ENCODE measurements at places on chromosomes 2 and 18.
A peak's percentile ranks its signal among the peaks of the same experiment; 100 is the strongest.

GRCh38 chr2:234794866-234795265, 157.0 kb upstream of the SH3BP4 start:
- DNase-seq = no peak

GRCh38 chr2:95700519-95700918, 108.7 kb downstream of the TRIM43 start:
- no peak for DNase-seq

DNA sequence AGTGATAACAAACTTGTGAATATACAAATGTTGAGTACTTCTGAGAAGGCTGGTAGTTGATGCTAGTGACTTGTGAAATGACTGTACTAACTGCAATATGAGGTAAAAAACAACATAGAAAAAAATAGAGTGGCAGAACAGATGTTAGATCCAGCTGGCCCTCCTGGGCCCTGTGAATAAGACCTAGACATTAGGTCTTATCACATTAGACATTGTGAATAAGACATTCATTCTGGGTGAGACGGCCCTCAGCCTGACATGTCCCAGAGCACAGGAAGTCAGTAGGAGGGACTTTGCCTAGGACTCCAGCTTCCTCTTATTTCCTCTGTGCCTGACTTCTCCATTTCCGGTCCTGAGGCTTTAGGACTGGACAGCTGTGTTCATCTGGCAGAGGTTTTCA, 22.9 kb downstream of the DOK1 start:
- no peak for DNase-seq

DNA sequence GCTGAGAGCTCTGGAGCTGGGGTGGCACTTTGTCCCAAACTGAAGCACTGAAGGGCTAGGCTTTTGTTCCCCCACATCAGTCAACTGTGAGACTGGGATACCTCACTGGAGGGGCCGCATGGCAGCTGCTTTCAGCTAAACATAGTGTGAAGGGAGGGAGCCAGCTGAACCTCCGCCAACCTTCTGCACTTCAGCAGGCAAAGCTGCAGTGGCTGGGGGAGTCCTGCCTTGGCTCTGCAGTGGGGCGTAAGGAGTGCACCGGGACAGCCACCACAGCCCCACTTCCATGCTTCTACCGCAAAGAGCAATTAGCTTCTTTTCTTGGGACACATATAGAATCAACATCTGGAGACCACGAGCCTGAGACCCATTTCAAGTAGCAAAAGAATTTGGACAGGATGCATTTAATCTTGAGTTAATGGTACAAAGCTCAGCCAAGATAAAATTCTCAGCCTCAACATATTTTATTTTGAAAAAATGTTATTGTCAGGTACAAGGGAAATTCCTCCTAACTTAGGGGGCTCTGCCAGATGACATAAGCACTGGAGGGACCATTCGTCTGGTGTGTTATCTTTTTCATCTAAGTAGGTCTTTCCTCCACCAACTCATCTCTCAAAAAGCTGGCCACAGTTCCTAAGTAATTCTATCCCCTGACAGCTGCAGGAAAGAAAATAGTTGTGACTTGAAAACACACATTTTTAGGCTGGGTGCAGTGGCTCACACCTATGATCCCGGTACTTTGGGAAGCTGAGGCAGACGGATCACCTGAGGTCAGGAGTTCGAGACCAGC, 25.6 kb upstream of the MYCN start:
- no peak for DNase-seq

DNA sequence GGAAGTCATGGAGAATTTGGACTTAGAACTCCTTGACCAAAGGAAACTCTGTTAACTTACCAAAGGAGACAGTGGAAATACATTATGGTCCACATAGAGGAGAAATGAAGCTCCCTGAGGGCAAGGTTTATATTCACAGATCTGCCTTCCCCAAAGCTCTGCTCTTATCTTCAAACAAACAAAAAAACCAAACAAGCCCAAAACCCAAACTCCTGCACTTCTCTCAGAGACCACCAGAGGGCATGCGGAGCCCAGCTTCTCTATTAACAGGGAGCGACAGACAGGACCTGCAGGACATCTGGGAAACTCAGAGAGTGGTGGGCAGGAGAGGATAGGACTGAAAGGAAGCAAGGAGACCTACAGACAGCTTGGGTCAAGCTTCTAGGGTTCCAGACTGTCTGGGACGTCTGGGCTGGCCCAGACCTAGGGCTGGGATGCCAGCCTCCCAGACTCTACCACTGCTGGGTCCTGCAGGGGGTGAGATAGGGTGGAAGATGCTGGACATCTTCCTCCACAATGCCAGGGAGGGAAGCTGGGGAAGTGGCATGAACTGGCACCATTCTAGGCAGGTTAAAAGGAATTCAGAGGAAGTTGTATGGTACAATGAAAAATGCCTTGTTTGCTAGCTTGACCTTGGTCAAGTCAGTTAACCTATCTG, 4.0 kb upstream of the WNT10A start:
- DNase-seq = peak; percentile 76

- DNase-seq = peak; percentile 42
Observed at GRCh38 chr2:237692601-237693290, 65.4 kb downstream of the LRRFIP1 start.

GRCh38 chr2:164028814-164029534, 293.2 kb upstream of the FIGN start:
- no peak for DNase-seq

- DNase-seq = no peak
Observed at GRCh38 chr2:181836583-181836982, 54.9 kb upstream of the ITPRID2 start.

- DNase-seq = no peak
Observed at GRCh38 chr2:84796798-84797197, 84.1 kb downstream of the TRABD2A start.

GRCh38 chr2:191150600-191151330, at the start of gene STAT4:
STAT4 (minus strand) TSS chr2:191150994; CDS start chr2:191148203, 2,791 bp downstream.
- peak; percentile 89 for DNase-seq

DNA sequence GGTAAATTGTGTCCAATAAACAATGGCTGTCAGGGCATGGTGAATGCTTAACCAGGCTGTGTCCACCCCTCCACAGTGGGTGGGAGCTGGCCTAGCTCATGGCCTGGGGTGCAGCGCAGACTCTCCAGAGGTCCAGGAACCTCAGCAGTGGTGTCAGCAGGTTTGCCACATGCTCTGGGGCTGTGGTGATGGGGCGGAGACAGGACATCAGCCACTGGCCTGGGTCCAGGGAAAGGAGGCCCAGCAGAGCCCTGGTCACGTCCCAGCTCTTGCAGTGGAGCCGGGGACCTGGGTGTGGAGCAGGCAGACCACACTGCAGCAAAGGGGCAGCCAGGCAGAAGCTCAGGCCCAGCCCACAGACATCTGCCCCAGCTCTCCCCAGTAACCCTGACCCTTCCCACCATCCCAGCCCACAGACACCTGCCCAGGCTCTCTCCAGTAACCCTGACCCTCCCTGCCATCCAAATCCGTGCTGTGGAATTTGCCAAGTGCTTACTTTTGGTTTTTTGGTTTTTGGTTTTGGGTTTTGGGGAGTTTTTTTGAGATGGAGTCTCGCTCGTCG, 13.8 kb upstream of the KIF1A start:
- no peak for DNase-seq

- DNase-seq = peak; percentile 9
Observed at GRCh38 chr2:232420463-232421188, 14.0 kb downstream of the ALPG start.

DNA sequence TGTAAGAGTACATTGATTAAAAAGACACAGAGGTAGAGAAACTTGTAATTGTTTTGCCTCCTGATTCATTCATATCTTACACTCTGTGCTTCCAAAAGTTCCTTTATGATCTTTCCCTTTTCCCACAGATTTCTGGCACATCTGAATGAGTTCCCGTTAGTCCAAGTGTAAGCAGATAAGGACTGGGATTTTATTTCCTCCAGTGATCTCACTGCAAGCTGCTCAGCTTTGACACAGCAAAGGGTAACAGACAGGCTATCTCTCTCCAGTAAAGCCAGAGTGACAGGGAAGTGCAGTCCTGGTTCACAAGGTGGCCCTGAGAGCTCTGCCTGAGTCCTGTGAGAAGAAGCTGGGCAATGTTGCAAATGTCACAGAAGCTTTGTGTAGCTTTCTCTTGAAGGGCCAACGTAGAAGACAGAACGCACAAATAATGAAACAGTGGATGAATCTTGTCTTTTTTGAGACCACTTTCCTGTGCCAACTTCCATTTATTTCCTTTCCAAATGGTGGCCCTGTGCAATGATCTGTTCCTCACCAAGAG, 32.5 kb upstream of the KCNE4 start:
- no peak for DNase-seq

GRCh38 chr18:21735452-21736015, 5.1 kb upstream of the MIB1 start:
- peak; percentile 79 for DNase-seq

DNA sequence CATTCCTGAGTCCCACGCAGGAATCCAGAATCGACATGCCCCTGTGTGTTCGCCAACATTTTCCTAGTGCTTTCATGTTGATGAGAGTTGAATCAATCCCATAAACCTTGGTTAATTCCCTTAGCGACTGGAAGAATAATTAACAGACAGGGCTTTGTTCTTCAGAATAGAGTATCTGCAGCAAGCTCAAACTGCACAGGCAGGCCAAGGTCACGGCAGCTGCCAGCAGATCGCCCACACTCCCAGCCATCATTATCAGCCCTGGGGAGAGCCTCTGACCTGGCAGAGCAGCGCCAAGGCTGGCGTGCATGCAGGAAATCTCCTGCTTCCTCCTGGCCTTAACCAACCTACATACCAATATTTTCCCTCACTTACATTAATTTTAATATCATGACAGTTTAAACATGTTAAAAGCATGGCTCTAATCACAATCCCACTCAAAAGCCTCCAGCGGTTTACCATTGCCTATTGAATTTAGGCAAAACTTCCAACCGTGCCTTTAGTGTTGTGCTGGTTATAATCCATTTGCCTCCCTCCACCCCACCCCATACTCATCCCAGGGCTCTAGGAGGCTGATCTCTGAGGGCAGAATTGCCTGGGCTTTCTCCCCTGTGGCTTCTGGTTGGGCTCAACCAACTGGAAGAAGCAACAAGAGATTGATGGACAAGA, 46.8 kb upstream of the NCK2 start:
- DNase-seq = no peak

- no peak for DNase-seq
Observed at GRCh38 chr2:9634133-9634532, 3.3 kb upstream of the YWHAQ start.

DNA sequence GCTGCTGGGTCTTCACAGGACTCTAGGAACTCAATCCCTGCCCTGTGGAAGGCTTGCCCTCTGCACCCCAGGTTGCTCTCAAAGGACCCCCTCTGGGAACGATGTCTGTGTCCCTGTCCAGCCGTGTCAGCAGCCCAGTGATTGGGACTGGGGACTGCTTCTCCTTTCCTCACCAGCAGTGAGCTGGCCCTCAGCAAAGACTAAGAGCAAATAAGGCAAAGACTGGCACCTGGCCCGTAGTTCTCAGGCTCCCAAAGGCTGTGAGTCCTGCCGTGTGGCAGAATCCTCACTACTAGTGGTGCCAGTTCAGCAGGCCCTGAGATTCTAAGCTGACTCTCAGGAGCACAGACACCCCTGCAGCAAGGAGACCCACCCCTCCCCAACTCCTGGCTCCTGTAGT, 47.8 kb downstream of the TMEM163 start:
- DNase-seq = no peak

DNA sequence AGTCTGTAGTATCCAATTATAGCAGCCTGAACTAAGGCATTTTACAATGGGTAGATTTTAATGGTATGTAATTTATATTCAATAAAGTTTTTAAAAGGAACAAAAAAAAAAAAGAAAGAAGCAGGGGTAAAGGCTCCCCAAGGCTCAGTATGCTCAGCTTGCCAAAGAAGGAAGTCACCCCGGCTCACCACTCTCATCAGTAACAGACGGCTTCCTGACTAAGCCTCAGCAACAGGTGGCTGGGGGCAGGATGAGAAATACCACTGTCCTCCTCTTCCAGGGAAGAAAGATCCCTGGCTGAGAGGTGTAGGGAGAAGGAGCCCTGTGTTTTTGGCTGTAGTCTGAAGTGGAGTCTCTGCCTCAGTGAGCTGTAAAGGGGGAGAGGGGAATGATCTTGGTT, 121.2 kb downstream of the ARHGEF4 start:
- DNase-seq = no peak

DNA sequence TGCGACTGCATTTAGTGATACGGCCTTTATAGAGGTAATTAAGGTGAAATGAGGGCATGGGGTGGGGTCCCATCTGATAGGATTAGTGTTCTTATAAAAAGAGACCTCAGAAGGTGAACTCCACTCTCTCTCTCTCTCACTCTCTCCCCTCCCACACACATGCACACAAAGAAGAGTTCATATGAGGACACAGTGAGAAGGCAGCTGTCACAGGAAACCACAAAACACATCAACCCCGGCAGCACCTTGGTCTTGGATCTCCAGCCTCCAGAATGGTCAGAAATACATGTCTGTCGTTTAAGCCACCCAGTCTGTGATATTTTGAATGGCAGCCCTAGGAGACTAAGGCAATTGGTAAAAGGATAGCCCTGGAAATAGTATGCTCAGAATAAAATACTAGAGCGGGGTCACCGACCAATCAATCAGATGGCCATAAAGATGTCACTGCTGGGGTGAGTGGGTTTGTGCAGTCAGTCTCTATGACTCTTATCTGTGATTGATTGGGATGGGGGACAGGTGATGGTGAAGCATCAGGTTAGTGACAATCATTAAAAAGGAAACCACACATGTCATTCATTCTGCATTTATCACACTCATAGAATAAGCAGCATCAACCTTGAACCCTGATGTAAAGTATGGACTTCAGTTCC, 118.9 kb upstream of the POU3F3 start:
- no peak for DNase-seq

DNA sequence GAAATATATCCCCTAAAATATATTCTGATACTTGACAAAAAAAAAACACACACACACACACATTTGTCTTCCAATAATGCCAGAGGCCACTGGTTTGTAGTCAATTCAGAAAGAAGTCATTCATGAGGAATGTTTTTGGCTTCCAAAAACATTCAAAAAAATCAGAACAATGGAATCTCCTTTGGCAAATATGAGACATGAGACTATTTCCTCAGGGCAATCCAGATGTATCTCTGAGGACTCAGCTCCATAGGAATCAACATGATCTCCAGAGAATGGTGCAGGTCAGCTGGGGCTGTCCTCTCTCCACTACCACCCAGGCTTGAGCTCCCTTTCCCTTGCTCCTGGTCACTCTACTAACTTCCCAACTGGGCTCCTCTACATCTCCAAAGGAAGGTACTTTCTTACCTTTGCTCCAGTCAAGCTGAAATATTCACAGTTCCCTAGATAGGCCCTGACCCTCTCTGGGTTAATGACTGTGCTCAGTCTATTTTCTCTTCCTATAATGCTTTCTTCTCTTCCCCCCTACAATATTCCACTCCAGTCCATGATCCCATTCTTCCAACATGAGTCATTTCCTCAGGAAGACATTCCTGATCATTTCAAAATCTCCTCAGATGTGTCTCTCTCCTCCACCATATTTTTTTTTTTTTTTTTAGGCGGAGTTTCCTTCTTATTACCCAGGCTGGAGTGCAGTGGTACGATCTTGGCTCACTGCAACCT, 145.3 kb downstream of the C1D start:
- DNase-seq = no peak

GRCh38 chr18:49444581-49444980, 15.9 kb downstream of the DYM start:
- no peak for DNase-seq

DNA sequence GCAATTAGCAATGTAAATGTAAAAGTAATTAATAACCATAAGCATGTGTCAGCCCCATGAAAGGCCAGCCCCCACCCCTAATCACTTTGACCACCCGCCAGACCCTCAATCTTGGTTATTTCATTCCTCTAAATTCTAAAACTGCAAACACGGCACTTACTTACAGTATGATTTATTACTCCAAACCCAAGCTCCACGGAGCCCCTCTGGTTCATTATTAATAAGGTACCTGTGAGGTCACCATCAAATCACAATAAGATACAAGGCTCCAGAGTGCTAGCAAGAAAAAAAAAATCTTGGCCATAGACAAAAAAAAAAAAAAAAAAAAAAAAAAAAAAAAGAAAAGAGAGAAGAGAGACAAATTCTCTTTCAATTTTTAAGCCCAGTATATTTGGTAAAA, 879.5 kb downstream of the TDRD15 start:
- DNase-seq = no peak
